ENCODE measurements at places on chromosomes 13 and 19.

DNA sequence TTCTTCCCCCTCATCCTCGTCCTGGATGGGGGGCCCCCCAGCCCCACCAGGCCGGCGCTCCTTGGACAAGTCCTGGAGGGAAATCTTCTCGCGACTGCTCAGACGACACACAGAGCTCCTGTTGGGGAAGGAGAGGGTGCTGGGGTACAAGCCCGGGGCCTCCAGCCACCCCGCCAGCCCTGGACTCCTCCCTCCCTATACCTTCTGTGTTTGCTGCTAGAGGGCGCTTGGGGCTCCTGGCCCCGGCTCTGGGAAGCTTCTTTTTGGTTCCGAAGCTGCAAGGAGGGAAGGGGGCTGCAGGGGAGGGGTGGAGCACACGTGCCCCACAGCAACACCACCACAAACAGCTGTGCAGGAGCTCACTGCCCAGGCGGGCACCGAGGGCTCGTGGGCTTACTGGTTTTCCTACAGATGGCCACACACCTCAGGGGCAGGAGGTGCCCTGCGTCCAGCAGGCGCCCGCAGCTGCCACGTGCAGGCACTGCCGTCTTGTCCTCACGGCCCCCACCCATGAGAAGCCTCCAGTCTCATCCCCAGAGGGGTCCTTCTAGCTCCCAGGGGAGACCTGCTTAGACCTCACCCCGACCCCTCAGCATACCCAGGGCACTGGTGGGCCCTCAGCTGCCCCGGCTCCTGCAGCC, 20.5 kb downstream of the EPS8L1 start:
- DNase-seq: no peak

- no peak for DNase-seq
Observed at GRCh38 chr19:5563935-5564612, 3.7 kb downstream of the TINCR start.

DNA sequence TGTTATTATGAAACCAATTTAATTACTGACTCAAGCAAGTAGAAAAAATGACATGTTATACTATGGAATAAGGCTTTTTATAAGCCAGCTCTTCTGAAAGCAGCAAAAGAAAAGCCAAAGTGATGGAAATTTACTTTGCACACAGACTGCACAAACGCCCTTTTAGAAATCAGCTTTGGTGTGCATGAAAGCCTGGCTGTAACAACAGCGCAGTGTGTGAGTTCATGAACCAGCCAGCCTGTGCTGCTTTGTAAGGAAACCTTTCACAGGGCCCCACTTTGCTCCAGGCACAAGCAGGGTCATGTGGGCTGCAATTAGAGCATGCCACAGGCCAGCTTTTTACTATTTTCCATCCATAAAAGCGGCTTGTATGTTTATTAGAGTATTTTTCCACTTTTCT, 13.6 kb upstream of the IFT88 start:
- DNase-seq: no peak

DNA sequence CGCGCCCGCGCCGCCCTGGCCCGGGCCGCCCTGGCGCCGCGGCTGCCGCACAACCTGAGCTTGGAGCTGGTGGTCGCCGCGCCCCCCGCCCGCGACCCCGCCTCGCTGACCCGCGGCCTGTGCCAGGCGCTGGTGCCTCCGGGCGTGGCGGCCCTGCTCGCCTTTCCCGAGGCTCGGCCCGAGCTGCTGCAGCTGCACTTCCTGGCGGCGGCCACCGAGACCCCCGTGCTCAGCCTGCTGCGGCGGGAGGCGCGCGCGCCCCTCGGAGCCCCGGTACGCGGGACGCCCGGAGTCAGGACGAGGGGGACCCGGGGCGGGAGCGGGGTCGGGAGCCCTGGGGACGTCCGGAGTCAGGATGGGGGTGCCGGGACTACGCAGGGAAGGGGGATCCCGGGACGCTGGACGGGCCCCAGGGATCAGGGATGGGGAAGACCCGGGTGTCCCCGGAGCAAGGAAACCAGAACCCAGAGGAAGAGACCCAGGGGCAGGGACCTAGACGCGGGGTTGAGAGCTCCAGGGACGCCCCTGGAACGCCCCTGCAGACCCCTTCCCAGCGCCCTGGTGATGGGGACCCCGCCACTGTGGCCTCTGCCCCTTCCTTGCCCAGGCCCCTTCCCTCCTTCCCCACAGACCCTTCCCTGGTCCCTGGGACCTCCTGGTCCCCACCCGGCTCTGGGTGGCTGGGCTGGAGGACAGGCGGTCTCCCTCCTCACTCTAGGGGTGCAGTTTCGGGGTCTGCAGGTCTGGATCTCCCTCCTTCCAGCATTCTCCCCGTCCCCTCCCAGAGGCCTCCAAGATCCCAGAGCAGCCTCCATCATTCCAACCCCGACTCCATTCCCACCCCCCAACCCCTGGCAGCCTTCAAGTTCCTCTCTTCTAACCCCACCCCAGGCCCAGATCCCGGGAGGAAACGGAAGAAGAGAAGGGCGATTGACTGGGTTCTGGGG, 645 bp downstream of the GRIN3B start:
- DNase-seq: no peak

- DNase-seq: no peak
Observed at GRCh38 chr13:25699056-25699455, 327.3 kb downstream of the ATP8A2 start.

GRCh38 chr13:37978680-37979079, 109.1 kb upstream of the TRPC4 start:
- DNase-seq: no peak

DNA sequence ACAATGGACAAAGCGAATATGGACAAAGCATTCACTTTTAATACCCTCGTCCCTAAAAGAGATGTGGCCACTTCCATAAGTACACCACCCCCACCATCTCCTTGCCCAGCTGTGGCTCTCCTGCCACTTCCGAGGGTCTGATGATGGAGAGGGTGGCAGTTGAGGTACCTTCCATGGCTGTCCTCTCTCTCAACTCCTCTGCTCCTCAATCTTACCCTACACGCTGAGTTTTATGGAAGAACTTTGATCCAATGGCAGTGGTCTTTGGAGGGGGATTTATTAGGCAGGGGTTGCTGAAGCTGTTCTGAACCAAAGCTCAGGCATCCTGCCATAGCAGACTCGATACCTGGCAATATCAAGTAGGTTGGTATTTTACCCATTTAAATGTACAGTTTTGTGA, 413.0 kb downstream of the TSHZ3 start:
- DNase-seq: no peak

Data from central memory CD4-positive, alpha-beta T cell (primary cell).